ENCODE measurements at places on chromosomes 12 and 14.

GRCh38 chr14:34355584-34356263, 106.3 kb downstream of the SPTSSA start:
- DNase-seq, result no peak

DNA sequence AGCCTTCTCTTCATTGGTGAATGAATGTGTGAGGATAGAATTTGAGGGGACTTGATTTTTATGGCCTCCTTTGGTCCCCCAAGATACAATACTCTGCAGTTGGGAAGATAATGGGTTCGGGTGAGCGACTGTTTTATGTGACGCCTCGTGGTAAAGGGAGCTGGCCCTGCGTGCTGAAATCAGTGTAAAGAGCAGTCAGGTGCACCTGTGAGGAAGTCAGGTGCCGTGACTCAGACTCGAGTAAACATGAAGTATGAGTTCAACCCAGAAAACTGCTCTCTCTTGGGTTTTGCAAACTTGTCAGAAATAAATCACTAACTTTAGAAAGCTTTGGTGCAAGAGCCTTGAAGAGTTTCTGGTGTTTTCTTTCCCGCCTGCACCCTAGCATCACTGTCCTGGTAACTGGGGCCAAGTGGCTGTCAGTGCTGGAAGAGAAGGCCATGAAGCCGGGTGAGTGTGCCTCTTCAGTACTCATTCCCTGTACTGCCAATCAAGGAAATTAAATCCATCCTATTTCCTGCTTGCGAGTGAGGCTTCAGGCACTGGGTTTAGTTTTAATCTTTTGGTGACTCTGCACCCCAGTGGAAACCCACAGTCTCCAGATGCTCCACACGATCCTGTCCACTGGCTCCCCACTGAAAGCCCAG, 59.2 kb downstream of the AACS start:
- no peak for DNase-seq

- no peak for DNase-seq
Measured at GRCh38 chr12:41521872-41522379, 333.8 kb downstream of the PDZRN4 start.

DNA sequence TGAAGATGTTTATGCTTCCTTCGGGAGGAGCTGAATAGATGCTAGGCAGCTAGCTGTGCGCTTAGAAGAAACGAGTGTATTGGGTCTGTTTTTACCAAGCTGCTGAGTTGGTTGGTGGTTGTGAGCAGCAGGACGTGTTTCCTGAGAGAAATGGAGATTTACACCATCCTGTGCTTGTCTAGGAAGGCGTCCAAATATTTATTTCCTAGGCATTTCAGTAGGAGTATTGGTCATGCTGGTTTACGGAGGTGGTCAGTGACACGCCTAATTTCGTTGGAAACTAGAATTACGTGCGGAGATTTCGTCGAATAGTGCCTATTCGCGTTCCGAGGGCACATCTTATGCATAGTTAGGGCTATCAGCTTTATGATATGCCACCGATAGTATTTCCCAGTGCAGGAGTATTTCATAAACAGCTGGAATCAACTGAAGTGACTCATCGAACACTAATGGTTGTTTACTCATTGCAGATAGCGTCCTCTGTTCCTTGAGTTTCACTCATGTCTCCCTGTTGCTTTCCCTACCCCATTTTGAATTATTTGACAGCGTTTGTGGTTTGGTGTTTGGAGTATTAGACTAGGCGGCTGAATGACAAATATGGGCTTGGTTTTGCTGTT, 780 bp downstream of the TBC1D15 start:
- no peak for DNase-seq

- DNase-seq, result no peak
Measured at GRCh38 chr12:64273527-64274403, 51.7 kb upstream of the KICS2 start.

DNA sequence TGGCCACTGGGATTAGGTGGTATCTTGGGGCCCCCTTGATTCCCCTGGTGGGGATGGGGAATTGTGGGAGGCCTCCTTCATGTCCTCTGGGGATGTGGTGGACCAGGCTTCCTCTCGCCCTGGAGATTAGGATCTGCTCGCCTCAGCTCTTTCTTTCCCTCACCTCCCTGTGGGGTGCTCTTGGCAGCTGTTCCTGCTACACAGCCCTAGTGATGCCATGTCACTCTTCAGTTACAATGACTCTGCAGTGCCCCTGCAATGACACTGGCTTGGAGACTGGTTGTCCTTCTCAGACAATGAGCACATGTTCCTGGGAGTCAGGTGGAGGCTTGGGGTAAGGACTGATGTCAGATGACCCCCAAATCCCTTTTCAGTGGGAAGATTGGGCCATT, 83.9 kb downstream of the ADCK1 start:
- DNase-seq, result no peak

- DNase-seq, result no peak
Measured at GRCh38 chr12:45425426-45425825, 209.5 kb downstream of the ANO6 start.

- DNase-seq, result no peak
Measured at GRCh38 chr14:68939893-68940613, 39.0 kb downstream of the ACTN1 start.

GRCh38 chr12:54631551-54631950, 3.1 kb downstream of the LACRT start:
- DNase-seq, result no peak

GRCh38 chr14:97748616-97749015, 951.4 kb downstream of the VRK1 start:
- no peak for DNase-seq

DNA sequence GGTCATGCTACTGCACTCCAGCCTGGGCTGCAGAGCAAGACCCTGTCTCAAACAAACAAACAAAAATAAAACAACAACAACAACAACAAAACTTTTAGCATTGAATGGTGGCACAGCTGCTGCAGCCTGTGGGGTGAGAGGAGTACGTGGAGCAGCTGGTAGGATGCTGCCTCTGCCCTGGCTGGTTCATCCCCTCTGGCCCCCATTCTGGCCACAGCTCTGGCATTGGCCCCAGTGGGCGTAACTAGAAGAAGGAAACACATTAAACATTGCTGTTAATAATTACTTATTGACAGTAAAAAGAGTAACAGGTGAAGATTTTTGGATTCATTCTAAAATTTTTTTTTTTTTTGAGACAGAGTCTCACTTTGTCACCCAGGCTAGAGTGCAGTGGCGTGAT, 28.8 kb upstream of the C2CD5 start:
- no peak for DNase-seq

- no peak for DNase-seq
Measured at GRCh38 chr14:102683399-102684297, 91.2 kb downstream of the RCOR1 start.

DNA sequence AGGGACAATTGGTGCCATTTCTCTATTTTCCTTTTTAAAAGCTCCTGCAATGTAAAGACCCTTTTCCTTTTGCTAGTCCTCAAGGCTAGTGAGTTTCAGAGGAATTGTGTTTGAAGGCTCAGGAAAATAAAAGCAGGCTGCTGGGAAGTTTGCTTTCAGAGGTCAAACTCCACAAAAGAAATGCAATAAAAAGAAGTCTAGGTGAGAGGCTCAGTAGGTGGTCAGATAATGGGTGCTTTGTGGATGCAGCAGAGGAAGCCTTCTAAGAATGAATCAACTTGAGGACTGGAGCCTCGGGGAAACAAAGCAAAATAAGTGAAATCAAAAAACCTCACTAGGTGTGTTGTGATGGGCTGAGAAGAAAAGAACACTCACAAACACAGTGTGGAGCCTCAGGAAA, 10.3 kb downstream of the CCDC175 start:
- no peak for DNase-seq

GRCh38 chr14:67738740-67739504, 37.2 kb downstream of the RDH12 start:
- no peak for DNase-seq

DNA sequence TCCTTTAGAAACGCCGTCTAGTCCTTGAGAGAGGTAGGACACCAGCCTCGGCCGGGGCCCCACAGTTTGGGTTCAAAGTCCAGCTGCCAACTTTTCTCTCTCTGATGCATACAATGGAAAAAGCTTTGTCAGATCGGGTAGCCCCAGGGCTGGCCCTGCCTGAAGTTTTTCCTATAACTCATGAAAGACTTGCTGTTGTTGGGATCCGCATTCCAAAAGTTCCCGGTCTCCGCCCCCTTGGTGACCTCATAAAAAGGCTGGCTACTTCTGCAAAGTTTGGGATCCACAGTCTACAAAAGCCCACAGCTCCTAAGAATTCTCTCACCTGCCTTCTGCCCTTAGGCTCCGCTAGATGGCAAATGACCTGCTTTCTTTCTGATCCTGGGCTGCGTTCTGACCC, 35.3 kb upstream of the CLEC6A start:
- no peak for DNase-seq

- DNase-seq, result no peak
Measured at GRCh38 chr12:49208676-49209075, 19.8 kb upstream of the TUBA1A start.

- no peak for DNase-seq
Measured at GRCh38 chr14:65195042-65195719, 92.9 kb upstream of the MAX start.

DNA sequence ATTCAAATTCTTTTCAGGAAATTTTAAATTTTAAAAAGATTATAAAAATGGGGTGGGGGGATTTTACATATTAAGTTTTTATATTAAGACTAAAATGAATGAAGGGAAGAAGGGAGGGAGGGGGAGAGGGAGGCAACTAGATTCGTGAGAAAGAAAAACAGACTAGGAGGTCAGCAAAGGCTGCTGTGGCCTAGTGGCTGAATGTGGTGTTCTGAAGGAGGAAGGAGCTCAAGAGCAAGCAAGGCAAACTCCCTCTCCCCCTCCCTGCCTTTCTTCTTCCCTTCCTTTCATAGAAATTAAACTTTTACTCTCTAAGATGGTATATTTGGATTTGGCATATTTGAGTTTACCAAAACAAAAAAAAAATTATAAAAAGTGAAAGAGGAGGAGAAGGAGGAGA, 18.1 kb downstream of the DYRK2 start:
- DNase-seq, result no peak

- no peak for DNase-seq
Measured at GRCh38 chr12:98453070-98453469, 62.3 kb upstream of the TMPO start.

DNA sequence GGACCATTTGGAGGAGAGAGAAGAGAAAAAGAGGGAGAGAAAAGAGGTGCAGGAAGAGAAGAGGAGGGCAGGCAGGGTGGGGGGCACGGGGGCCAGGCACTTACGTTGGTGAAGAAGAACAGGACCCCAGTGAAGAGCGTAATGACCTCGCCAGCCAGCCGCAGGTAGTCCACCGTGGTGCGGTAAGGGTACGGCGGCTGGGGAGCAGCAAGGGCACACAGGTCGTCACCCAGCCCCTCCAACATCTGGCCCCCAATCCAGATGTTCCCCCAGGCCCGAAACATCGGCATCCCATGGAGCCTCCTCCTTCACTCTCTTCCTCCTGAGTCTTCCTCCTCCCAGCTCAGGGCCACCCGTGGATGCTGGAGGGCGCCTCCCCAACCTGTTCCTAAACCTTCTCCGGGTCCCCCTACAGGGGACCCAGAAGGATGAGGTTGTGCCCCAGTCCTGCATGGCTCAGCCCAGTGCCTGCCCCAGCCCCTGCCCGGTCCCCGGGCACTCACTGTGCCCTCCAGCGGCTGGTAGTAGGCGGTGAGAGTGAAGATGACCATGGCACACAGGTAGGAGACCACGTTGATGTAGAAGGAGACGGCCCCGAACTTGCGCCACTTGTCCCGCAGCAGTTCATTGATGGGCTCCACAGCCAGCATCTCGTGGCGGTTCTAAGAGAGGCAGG, 39.2 kb downstream of the TRPV4 start:
- DNase-seq, result no peak

- no peak for DNase-seq
Measured at GRCh38 chr12:72740064-72740463, 467.9 kb downstream of the TRHDE start.

DNA sequence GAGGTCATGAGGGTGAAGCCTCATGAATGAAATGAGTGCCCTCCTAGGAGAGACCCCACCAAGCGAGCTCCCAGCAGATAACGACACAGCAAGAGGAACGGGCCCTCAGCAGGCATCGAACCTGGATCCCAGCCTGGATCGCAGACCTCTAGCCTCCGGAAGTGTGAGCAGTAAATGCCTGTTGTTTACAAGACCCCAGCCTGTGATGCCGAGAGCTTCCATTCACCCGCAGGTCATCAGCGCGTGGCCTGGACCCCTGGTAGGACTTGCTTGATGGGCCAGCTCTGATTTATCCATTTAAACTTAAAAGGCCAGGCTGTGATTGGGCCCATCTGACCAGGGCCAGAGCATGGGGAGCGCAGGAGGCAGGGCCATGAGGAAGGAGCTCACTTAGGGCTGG, 7.0 kb downstream of the TMEM179 start:
- no peak for DNase-seq

DNA sequence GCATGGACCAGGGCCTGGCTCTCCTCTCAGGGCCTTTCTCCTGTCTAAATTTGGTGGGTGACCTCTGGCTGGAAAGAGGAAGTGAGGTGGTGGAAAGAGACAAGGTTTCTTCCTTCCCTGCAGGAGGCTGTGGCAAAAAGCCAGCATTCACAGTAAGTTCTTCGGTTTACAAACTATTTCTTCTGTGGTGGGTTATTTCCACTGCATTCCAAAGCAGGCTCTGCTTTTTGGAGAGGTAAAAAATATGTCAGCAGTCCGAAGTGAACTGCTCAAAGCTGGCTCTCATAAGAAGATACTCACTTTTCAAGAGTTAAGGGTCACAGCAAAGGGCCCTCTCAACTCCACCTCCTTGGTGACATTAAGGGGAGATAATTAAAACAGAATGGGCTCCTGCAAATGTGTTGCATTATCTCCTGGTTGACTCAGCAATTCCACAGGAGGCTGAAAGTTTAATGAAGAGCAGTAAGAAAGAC, 48.9 kb upstream of the POC1B start:
- no peak for DNase-seq

DNA sequence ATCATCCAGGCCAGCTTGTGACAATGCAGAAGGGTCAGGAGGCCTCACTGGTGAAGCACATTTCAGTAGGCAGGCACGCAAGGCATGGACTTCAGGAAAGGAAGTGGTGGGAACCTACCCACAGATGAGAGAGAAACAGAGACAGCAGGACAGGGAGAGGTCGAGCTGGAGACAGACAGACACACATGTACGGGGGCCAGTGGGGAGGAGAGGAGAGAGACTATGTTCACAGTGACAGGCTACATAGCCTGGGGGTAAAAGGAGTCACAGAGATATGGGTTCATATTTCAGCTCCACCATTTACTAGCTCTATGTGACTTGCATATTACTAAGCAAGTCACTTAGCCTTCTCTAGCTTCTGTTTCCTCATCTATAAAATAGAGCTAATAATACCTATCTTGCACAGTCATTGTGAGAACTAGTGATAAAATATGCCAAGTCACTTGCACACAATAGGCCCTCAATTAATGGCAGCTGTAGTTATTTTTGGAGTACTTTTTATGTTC, 91.1 kb upstream of the FUT8 start:
- DNase-seq, result no peak

- no peak for DNase-seq
Measured at GRCh38 chr14:72682188-72682587, 211.7 kb downstream of the DPF3 start.

GRCh38 chr14:77043177-77043983, 14.9 kb upstream of the IRF2BPL start:
- DNase-seq, result no peak

- no peak for DNase-seq
Measured at GRCh38 chr14:66918527-66918926, 270.7 kb upstream of the GARIN2 start.

Data from stimulated activated CD8-positive, alpha-beta memory T cell treated with anti-CD3 and anti-CD28 coated beads, Interleukin-15, amount 100 ng/mL, for 4 hours (primary cell).